ENCODE measurements at places on chromosomes 13 and 19.

- DNase-seq: no peak
Measured at GRCh38 chr13:23984546-23984945, 87.2 kb upstream of the C1QTNF9B start.

GRCh38 chr19:32802840-32803239 lies 66.7 kb downstream of the SLC7A9 start:
- DNase-seq: no peak

DNA sequence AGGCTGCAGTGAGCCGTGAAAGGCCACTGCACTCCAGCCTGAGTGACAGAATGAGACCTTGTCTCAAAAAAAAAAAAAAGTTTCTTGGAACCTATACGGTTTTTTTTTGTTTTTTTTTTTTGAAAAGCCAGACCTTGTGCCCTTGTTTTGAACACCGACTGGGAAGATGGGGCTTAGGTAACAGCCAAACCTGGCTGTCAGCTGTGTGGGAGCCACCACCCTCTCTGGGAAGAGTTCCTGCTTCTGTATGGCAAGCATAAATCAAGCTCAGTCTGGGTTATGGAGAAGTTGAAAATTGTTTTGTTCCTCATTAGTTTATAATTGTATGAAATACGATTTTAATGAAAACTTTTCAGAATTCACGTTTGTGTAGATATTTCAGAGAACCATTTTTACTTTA lies 39.5 kb downstream of the MPHOSPH8 start:
- DNase-seq: no peak

DNA sequence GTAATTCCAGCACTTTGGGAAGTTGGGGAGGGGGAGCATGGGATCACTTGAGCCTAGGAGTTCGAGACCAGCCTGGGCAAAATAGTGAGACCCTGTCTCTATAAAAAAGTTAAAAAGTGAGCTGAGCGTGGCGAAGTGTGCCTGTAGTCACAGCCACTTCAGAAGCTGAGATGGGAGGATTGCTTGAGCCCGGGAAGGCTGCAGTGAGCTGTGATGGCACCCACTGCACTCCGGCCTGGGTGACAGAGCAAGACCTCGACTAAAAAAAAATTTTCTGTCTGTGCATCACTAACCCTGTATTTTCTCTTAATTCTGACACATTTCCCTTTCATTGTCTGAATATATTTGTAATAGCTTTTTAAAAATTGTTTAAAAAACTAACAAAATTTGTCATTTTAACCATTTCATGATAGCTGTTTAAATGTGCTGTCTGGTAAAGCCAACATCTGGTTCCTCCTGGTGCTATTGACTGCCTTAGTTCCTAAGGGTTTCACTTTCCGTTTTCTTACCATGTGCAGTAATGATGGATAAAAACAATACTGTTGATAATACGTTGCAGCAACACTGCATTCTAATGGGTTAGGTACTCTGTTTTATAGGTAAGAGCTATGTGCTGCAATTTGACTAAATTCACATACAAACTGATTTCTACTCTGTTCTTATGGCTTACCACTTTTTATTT lies 29.7 kb downstream of the LATS2 start:
- no peak for DNase-seq

DNA sequence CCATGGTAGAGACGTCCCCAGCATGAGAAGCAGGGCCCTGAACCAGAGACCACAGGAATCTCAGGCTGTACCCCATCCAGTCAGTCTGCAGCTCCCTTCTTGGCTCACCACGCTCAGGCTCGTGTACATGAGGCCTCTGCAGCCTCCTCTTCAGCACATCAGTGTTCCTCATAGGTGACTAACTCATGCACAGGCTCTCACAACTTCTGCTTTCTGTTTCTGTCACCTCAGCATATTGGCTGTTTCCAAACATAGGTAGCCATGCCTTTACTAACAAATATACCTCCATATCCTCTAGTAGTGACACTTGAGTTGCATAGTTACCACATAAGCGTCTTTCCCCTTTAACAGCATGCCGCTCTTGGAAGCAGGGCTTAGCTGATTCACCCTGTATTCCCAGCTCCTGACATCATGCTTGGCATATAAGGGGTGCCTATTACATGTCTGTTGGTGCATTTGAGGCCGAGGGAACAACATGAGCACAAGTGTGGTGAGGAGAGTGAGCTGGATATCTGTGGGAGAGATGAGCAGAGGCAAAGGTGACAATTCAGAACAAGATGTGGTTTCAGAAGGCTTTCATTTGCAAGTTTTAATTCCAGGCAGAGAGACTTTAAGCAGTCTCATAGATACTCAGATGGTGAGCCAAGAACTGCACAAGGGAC lies 16.7 kb downstream of the ZNF473 start:
- no peak for DNase-seq

Measured in NCI-H510A treated with DMSO at 0.1 percent for 48 hours (cell line).